Tibial nerve (tissue), 4 donors: ENCODE measurements at places on chromosomes 5 and 9. TPM values are rescaled to one million over a fixed set of nuclear protein-coding genes. Genes with fewer than 3 reads are reported as not detected.

DNA sequence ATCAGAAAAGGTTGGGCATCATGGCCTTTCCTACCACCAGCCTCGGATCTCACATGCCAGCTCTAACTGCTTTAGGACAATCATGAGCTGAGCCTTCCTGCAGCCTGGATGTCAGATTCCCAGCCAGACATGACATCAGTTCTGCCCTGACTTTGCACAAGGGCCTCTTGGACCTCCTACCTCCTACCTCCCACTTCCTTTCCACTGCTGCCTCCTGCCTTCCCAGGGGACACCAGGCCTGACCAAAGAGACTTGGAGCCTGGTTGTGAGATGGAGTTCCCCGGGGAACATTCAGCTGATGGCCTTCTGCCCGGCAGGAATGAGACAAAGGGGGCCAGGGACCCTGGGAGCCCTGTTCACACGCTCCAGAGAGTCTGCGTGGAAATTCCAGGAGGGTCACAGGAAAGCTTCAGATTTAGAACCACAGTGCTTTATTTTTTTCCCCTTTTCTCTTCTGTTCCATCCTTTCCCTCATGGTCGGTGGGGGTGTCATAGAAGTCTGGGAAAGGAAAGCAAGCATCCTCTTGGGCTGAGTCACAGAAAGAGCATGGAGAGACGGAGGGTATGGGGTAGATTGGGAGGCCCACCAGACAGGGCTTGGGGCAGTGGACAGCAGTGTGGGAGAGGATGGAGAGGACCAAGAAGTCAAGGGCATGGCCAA, 35.4 kb upstream of the IL17B start:
- no peak for DNase-seq
- no peaks in the 10 kb centered on the region for H3K27me3 ChIP-seq
- H3K4me3 ChIP-seq: no peak overlapping the region
- no peaks in the 10 kb centered on the region for H3K36me3 ChIP-seq
- peak overlapping the region; percentile 12 for H3K27ac ChIP-seq
- H3K4me1 ChIP-seq: peaks cover 34% of the 10 kb centered on the region

DNA sequence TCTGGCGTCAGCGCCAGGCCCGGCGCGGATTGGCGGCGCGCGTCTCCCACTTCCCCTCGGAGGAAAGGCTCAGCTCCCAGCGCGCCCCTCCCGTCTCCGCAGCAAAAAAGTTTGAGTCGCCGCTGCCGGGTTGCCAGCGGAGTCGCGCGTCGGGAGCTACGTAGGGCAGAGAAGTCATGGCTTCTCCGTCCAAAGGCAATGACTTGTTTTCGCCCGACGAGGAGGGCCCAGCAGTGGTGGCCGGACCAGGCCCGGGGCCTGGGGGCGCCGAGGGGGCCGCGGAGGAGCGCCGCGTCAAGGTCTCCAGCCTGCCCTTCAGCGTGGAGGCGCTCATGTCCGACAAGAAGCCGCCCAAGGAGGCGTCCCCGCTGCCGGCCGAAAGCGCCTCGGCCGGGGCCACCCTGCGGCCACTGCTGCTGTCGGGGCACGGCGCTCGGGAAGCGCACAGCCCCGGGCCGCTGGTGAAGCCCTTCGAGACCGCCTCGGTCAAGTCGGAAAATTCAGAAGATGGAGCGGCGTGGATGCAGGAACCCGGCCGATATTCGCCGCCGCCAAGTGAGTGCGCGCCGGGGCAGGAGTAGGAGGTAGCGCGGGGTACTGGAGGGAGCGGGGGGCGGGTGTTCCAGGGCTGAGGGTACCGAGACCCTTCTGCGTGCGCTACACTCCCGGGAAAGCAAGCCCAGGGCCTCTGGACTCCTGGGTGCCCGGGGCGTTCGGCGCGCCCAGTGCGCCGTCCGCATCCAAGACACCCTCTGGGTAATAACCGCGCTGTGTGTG, at the start of gene MSX2:
TSS of gene MSX2 (plus strand) at position 99 of the 777 bp plus-strand sequence. CDS start at position 177, 78 bp downstream.
- no peaks in the 10 kb centered on the region for H3K36me3 ChIP-seq
- H3K27ac ChIP-seq: no peak within 1 kb of the TSS
- H3K27me3 ChIP-seq: peaks cover 99% of the 10 kb centered on the region
- peak within 1 kb of the TSS; percentile 44 for H3K4me3 ChIP-seq
- H3K4me1 ChIP-seq: peaks cover 36% of the 10 kb centered on the region

- peaks cover 2% of the 10 kb centered on the region for H3K4me1 ChIP-seq
- H3K4me3 ChIP-seq: no peak overlapping the region
- no peak for DNase-seq
- no peaks in the 10 kb centered on the region for H3K27me3 ChIP-seq
- no peaks in the 10 kb centered on the region for H3K36me3 ChIP-seq
These were observed 56.3 kb downstream of the DAB2IP start for GRCh38 chr9:121707477-121708424.

DNA sequence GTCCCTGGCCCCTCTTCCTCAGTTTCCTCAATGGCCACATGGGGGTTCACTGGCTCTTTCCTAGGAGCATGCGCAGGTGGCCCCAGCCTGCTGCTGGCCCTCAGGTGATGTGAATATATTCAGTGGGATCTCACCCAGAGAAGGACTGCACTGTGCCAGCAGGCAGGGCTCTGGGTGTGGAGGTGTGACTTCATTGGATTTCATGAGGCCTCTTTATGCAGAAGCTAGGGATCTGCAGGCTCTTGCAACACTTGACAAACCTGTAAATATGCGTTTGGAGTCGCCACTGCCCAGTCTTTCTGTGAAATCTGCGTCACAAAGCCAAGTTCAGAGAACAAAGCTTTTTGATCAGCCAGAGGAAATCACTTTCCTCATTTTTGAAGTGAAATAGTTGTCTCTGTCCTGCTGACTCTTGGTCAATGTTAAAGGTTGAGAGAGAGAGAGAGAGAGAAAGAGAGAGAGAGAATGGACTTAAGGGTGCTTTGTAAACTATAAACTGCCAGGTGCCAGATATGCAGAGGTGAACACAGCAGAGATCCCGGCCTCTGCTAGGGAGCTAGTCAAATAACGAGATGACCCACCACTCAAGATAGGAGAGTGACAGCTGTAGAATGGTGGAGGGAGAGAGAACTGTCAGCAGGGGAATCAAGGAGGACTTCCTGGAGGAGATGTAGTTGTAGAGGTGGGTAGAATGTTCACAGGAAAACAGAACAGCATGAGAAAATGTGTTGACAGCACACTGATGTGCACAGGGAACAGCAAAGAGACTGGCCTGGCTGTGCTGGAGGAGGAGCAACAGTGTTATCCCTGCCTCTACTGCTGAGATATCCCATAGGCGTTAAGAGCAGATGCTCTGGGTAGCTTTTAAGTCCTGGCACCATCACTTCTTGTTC, 167.0 kb upstream of the ZNF618 start:
- DNase-seq: no peak
- no peaks in the 10 kb centered on the region for H3K36me3 ChIP-seq
- H3K4me1 ChIP-seq: no peaks in the 10 kb centered on the region
- H3K27me3 ChIP-seq: no peaks in the 10 kb centered on the region
- no peak overlapping the region for H3K4me3 ChIP-seq

DNA sequence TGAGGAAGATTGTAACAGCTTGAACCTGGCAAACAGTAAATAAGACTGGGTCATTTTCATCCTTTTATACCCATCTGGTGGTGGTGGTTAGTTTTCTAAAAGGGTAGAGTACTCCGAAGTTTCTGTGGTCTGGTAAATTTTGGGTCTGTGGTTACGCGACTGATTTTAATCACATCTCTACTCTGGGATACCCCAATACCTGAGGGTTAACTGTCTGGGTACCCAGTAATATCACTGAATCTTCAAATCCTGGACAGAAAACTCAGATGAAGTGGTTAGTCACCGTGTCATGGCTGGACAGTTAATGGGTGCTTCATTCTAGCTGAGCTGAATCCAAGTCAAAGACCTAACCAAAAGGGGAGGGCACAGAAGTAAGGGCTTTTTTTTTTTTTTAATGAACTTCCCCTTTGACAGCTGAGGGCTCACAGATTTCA, 474.2 kb downstream of the GADD45G start:
- no peak for DNase-seq
- no peak overlapping the region for H3K4me3 ChIP-seq
- H3K27me3 ChIP-seq: no peaks in the 10 kb centered on the region
- no peaks in the 10 kb centered on the region for H3K4me1 ChIP-seq
- H3K27ac ChIP-seq: no peak overlapping the region
- no peaks in the 10 kb centered on the region for H3K36me3 ChIP-seq

GRCh38 chr5:69492391-69492922, at the start of gene OCLN:
Gene OCLN, plus strand, starts transcription at chr5:69492790. Its CDS starts 11,455 bp downstream, at chr5:69504245.
- DNase-seq: no peak
- no peaks in the 10 kb centered on the region for H3K36me3 ChIP-seq
- peaks cover 9% of the 10 kb centered on the region for H3K4me1 ChIP-seq
- H3K27me3 ChIP-seq: no peaks in the 10 kb centered on the region

DNA sequence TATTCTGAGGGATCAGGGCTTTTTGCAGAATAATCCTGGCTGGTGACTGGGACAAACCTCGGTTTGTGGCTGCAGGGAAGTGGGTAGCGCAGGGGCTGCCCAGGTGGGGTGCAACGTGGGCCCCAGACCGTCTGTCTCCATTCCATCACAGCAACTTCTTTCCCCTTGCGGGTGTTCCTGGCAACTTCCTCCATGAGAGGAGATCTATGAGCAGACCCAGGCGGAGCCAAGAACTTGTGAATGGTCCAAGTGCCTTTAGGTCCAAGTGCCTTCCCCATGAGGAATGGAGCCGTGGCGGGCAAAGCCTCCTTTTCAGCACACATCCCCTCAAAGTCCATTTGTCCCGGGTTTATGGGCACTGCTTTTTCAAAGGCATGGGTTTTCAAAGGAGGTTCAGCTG, 136.5 kb downstream of the PHF2 start:
- DNase-seq: no peak
- H3K4me1 ChIP-seq: no peaks in the 10 kb centered on the region
- no peak overlapping the region for H3K4me3 ChIP-seq
- no peaks in the 10 kb centered on the region for H3K27me3 ChIP-seq
- no peak overlapping the region for H3K27ac ChIP-seq

DNA sequence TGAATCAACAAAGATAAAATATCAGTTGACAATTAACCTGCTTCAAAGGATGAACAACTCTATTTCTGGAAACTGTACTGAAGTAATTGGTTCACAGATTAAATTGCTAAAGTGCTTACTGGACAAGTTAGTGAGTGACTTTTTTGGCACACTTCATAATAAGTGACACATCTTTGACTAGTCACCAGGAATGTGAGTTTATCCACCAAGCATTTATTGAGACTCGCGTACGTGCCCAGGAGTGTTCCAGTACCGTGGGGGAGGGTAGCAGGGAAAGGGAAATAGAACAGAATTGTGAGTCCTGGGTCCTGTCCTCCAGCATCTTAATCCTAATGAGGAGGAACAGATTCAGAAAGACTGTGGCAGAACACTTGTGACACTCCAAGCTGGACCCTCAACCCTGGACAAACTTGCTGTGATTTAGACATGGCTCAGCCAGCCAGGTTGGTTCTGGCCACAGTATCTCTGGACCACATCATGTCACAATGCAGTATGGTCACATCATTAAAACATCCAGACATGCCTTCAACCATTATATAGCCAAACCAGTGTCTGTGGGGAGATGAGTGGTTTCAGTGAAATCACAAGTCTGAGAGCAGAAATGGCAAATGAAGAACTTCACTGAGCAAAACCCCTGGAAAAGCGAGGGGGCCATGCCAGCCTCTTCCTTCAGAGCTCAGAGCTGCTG, 623.1 kb downstream of the BNC2 start:
- no peaks in the 10 kb centered on the region for H3K4me1 ChIP-seq
- no peak overlapping the region for H3K4me3 ChIP-seq
- H3K27me3 ChIP-seq: no peaks in the 10 kb centered on the region
- no peak overlapping the region for H3K27ac ChIP-seq
- no peak for DNase-seq

DNA sequence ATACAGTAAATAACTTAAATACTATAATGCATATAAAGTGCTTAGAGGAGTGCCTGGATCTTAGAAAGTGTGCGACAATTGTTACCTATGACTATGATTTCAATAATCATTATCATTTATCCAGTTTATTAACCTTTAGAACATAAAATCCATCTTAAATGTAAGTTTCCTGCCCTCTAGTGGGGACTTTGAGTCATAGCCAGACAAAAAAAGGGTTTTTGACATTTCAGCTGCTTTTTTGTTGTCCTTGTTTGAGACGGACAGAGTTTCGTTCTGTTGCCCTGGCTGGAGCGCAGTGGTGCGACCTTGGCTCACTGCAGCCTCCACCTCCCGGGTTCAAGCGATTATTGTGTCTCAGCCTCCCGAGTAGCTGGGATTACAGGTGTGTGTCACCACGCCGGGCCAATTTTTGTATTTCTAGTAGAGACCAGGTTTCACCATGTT, 9.7 kb upstream of the C9orf152 start:
- DNase-seq: no peak

- no peaks in the 10 kb centered on the region for H3K27me3 ChIP-seq
- H3K36me3 ChIP-seq: no peaks in the 10 kb centered on the region
- no peaks in the 10 kb centered on the region for H3K4me1 ChIP-seq
- DNase-seq: no peak
- H3K4me3 ChIP-seq: no peak overlapping the region
- H3K27ac ChIP-seq: no peak overlapping the region
These were observed 120.4 kb upstream of the PTGER4 start for GRCh38 chr5:40559306-40559705.

- H3K27ac ChIP-seq: no peak overlapping the region
- no peaks in the 10 kb centered on the region for H3K27me3 ChIP-seq
- no peaks in the 10 kb centered on the region for H3K4me1 ChIP-seq
- no peaks in the 10 kb centered on the region for H3K36me3 ChIP-seq
These were observed 108.3 kb upstream of the GNA14 start for GRCh38 chr9:77756449-77756848.

GRCh38 chr9:125913551-125913950, 166.4 kb downstream of the PBX3 start:
- no peak overlapping the region for H3K4me3 ChIP-seq
- no peaks in the 10 kb centered on the region for H3K36me3 ChIP-seq
- no peak for DNase-seq

- DNase-seq: no peak
- H3K36me3 ChIP-seq: no peaks in the 10 kb centered on the region
- no peaks in the 10 kb centered on the region for H3K27me3 ChIP-seq
- no peaks in the 10 kb centered on the region for H3K4me1 ChIP-seq
- no peak overlapping the region for H3K4me3 ChIP-seq
- H3K27ac ChIP-seq: no peak overlapping the region
These were observed 78.6 kb downstream of the PTPN3 start for GRCh38 chr9:109419531-109419930.

DNA sequence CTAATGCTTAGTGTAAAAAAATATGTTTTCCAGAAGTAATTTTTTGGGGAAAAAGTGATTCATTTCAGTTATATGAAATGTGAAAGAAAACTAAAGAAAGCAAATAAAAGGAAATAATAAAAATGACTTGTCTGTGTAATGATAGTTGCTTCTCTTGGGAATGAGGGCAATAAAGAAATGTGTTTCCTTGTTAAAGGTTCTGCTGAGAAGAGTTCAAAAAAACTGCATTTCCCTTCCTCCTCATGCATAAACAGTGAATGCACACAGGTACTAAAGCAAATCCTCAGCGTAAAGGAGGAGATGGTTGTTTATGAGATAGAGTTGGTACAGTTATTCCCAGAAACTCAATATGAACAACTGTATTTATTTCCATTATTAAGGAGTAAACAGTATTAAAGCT, 307.6 kb downstream of the GLIS3 start:
- DNase-seq: no peak
- H3K4me1 ChIP-seq: no peaks in the 10 kb centered on the region
- no peak overlapping the region for H3K27ac ChIP-seq
- no peaks in the 10 kb centered on the region for H3K27me3 ChIP-seq
- H3K36me3 ChIP-seq: no peaks in the 10 kb centered on the region
- no peak overlapping the region for H3K4me3 ChIP-seq

Gene AK8
- 2.6 TPM for total RNA-seq

Gene ACOT12
- total RNA-seq: not detected

Gene RBM18
- 6.3 TPM for total RNA-seq

Gene PHF24
- 0.60 TPM for total RNA-seq

Gene CCDC180
- 13.7 TPM for total RNA-seq

Gene ZNF618
- 8.7 TPM for total RNA-seq

Gene BARHL1
- total RNA-seq: not detected

Gene PCDHGB5
- 16.7 TPM for total RNA-seq

Gene SHC3
- 1.1 TPM for total RNA-seq

Gene UGT3A2
- not detected for total RNA-seq
